ENCODE measurements at places on chromosomes 1 and 21. TPM values are rescaled to one million over a fixed set of nuclear protein-coding genes. Genes with fewer than 3 reads are reported as not detected.

DNA sequence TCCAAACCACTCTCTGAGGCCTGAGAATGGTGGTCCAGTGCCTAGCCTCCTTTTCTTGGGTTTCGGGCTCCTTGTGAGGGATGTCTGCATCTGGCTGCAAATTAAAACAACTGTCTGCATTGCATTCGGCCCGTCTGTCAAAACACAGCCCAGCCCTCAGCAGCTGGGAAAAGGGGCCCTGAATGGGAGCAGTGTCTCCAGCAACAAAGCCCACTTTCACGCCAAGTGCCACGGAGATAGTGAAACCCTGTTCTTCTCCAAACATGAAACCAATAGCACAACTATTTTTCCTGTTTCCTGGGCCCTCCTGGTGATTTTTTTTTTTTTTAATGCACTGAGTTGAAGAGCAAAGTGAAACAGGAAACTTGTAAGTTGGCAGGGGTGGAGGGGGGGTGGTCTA, 138.4 kb downstream of the PLXNA2 start:
- DNase-seq = no peak
- H3K27me3 ChIP-seq = no peaks in the 10 kb centered on the region
- no peaks in the 10 kb centered on the region for H3K4me1 ChIP-seq

DNA sequence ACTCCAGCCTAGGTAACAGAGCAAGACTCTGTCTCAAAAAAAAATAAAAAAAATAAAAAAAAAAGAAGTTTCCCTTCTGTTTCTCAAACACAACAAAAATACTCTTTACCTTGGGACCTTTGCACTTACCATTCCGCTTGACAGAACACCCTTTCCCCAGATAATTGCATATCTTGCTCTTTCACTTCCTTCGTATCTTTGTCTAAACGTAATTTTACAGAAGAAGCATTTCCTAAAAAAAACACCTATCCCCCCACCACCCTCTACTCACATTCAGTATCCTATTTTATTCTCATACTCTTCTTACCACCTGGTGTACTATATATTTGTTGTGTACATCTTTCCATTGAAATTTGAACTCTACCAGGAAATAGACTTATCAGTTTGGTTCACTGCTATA, 32.7 kb downstream of the ASH1L start:
- DNase-seq = no peak
- no peaks in the 10 kb centered on the region for H3K27me3 ChIP-seq
- no peaks in the 10 kb centered on the region for H3K36me3 ChIP-seq
- no peak overlapping the region for H3K4me3 ChIP-seq
- H3K27ac ChIP-seq = no peak overlapping the region

ZNF648 gene
- total RNA-seq = 0.09 TPM

- H3K4me1 ChIP-seq = no peaks in the 10 kb centered on the region
- peak overlapping the region; percentile 93 for H3K27ac ChIP-seq
- H3K4me3 ChIP-seq = no peak overlapping the region
- H3K36me3 ChIP-seq = no peaks in the 10 kb centered on the region
These were observed 3.9 kb downstream of the EPHA2 start for GRCh38 chr1:16151995-16152384.

- H3K4me3 ChIP-seq = no peak overlapping the region
- H3K36me3 ChIP-seq = no peaks in the 10 kb centered on the region
- no peak overlapping the region for H3K27ac ChIP-seq
- H3K4me1 ChIP-seq = no peaks in the 10 kb centered on the region
These were observed 21.0 kb upstream of the PIK3CD start for GRCh38 chr1:9630331-9631111.

KCNN3 gene
- total RNA-seq = 0.41 TPM

- no peak overlapping the region for H3K27ac ChIP-seq
- DNase-seq = no peak
- H3K27me3 ChIP-seq = no peaks in the 10 kb centered on the region
- H3K36me3 ChIP-seq = no peaks in the 10 kb centered on the region
- H3K4me3 ChIP-seq = no peak overlapping the region
These were observed 25.5 kb downstream of the TRPM2 start for GRCh38 chr21:44378646-44379514.

GRCh38 chr1:61568460-61569302, 156.3 kb downstream of the TM2D1 start:
- H3K4me1 ChIP-seq = peaks cover 3% of the 10 kb centered on the region
- no peak overlapping the region for H3K4me3 ChIP-seq
- H3K27me3 ChIP-seq = no peaks in the 10 kb centered on the region
- no peak overlapping the region for H3K27ac ChIP-seq

Data from pancreas (tissue), 10 donors.